Common myeloid progenitor, CD34-positive (primary cell): ENCODE measurements at places on chromosomes 11 and 22.
A peak's percentile ranks its signal among the peaks of the same experiment; 100 is the strongest.

- DNase-seq: peak; percentile 44
Measured at GRCh38 chr11:131064373-131064991, 148.2 kb upstream of the SNX19 start.

GRCh38 chr11:102546427-102546826 is 15.9 kb upstream of the MMP7 start:
- DNase-seq: peak; percentile 39

- no peak for DNase-seq
Measured at GRCh38 chr11:120649316-120649715, 137.8 kb downstream of the GRIK4 start.

DNA sequence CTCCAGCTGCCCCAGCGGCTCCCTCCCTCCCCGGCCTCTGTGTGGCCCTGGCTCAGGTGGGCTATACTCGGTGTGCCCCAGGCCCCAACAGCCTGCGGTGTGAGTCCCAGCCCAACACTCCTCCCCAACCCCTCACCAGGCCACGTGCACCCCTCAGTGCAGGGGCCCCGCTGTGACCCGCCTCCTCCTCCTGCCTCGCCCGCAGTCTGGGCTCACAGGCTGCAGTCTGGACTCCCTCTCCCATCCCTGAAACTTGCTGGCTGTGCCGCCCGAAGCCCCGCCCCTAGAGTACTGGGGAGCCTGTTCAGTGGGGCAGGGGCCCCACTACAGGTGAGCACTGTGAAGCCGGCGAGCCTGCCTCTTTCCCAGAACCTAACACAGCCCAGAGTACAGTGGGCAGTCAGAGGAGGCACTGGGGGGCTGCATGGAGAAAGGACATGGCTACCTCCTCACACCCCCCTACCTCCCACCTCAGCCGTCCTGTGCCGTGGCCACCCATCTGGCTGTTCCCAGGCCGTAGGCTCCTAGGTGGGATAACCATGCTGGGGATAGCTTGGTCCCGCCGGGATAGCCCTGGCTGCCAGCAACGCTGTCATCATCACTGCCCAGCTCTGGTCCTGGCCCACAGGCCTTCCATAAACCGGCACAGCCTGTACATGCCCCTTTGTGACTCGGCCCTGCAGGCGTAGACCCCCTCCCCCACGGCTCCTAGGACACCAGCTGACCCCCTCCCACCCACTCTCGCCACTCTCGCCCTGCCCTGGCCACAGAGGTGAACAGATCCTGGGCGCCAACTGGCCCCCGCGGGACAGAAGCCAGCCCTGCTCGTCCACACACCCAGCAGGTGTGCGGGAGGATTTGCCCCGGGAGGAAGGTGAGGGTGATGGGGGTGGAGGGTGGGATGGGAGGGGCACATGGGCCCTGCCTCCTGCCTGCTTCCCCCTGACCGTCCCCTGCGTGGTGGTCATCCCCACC is 29.7 kb downstream of the CELSR1 start:
- DNase-seq: no peak

DNA sequence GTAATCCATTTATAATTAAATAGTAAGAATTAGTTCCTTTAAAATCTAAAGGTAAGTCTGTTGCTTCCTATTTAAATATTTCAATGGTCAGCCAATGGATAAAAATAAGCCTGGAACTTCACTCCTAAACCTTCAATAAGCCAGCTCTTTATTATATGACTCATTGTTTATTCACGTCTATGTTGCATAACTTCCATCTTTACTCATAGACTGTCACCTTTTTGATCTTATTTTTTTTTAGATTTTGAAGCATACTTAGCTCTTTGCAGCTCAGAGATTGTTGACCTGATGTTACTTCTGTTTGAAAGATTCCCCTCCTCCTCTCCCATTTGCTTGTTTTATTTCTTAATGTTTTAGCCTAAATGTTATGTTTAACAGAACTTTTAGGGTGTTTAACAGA is 1571.2 kb upstream of the RAG2 start:
- no peak for DNase-seq

- DNase-seq: no peak
Measured at GRCh38 chr11:33775832-33776470, 1.6 kb upstream of the FBXO3 start.

DNA sequence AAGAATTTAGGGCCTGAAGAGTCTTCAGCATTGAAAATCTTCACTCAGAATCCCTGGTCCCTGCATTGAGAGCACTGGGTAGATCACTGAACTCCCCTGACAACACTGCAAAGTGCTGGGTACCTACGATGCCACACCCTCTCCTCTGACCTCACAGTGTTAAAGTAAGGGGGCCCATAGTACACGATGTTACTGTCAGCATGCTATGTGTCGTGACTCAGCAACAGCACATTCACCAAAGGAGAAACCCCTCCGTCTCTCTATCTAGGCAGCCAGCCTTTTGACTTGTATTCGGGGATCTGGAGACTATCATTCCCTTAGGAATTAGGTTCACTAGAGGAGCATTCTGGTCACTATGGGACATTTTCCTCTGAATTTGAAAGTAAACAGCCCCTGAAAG is 67.4 kb upstream of the PITPNB start:
- DNase-seq: no peak

DNA sequence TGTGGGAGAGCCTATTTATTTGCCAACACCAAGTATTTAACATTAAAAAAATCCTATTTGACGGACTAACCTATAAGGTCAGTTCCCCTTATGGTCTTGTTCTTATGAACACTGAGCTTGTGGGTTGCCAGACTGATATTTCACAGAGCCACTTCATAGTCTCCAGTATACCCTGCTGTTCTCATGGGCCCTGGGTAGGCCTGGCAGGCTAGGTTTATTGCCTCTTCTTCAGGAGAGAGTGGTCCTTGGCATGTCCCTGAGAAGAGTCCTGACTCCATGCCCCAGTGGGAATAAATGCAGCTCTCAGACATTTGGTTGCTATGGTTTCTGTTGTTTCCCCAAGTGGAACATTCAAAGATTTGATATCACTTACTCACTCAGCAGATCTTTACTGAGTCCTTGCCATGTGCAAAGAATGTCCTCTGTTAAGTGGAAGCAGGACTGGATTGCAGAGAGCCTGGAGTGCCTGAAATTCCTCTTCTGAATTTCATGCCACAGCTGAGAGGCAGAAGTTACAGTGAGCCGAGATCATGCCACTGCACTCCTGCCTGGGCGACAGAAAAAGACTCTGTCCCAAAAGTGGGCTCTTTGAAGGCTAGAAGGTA is 15.7 kb downstream of the SLC5A1 start:
- no peak for DNase-seq

DNA sequence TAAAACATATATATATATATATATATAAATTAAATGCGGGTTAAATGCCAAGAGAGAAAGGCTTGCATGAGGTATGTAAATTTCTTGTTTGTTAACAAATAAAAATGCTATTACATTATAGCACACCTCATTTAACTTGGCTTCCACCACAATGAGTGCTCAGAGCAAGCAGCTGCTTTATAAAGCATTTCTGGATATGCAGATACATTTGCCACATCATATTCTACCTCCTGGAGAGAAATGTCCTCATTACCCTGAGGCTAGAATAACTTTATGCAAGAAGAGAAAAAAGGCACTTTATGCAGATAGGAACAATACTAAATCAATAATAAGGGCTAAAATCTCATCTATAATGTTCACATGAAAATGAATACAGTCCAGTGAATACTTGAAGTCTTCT is 181.7 kb upstream of the CCDC90B start:
- no peak for DNase-seq

GRCh38 chr11:33753304-33753967 is 17.2 kb upstream of the CD59 start:
- DNase-seq: no peak

DNA sequence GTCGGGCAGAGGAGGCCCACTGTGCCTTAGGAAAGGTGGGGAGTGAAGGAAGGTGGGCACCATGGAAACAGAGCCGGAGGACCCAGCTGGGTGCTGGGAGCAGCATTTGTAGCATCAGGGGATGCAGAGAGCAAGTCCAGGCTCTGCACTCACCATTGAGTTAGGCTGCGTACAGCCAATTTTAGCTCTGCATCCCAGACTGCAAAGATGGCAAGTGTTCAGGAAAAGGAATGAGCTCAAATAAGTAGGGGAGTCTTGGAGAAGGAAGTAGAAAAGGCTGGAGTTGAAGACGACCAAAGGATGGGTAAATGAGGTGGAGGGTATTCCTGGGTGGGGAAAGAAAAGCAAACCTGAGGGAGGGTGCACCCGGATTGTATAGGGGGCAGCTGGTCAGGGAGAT is 31.6 kb upstream of the ETS1 start:
- DNase-seq: no peak

DNA sequence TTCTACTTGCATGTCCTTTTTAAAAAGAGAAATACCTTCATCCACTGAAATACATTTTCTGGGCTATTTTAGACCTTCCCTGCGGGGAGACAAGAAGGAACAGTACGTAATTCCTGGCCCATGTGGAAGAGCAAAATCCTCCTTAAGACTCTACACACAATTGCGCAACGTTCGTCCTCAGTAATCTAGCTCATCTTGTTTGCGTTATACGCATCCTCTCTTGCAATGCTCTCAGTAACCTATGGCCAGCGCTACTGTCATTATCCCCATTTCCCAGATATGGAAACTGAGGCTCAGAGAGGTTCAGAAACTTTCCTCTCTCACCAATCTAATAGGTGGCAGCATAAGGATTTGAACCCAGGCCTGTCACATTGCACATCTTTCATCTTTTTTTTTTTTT is 54.6 kb downstream of the RPUSD4 start:
- DNase-seq: no peak

GRCh38 chr22:41338614-41339212 is 37.4 kb downstream of the ZC3H7B start:
- no peak for DNase-seq

GRCh38 chr11:325796-326591 is 5.3 kb upstream of the IFITM3 start:
- DNase-seq: no peak

DNA sequence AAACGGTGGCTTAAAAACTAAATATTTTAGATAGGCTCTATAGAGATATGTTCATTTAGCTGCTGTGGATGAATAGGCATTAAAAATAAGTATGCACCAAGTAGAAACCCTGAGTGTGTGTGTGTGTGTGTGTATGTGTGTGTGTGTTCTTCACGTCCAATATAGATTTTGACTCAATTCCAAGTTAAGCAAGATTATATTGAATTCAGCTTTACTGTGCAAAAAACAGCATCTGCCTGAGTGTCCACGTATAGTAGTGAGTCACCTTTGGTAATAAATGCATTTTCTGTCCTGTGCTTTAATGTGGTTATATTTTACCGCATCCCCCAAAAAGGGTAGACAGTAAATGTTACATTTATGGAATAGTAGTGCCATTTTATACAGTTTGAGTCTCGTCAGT is 71.2 kb downstream of the PDHX start:
- peak; percentile 59 for DNase-seq

DNA sequence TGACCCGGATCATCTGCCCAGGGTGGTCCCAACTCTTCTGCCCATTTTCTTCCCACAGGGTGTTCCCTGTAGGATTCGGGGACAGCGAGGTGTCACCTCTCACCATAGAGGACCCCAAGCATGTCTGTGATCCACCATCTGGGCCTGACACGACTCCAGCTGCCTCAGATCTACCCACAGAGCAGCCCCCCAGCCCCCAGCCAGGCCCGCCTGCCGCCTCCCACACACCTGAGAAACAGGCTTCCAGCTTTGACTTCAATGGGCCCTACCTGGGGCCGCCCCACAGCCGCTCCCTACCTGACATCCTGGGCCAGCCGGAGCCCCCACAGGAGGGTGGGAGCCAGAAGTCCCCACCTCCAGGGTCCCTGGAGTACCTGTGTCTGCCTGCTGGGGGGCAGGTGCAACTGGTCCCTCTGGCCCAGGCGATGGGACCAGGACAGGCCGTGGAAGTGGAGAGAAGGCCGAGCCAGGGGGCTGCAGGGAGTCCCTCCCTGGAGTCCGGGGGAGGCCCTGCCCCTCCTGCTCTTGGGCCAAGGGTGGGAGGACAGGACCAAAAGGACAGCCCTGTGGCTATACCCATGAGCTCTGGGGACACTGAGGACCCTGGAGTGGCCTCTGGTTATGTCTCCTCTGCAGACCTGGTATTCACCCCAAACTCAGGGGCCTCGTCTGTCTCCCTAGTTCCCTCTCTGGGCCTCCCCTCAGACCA is 24.0 kb downstream of the CSF2RB start:
- DNase-seq: no peak

- no peak for DNase-seq
Measured at GRCh38 chr11:78234006-78234405, 45.3 kb downstream of the USP35 start.

DNA sequence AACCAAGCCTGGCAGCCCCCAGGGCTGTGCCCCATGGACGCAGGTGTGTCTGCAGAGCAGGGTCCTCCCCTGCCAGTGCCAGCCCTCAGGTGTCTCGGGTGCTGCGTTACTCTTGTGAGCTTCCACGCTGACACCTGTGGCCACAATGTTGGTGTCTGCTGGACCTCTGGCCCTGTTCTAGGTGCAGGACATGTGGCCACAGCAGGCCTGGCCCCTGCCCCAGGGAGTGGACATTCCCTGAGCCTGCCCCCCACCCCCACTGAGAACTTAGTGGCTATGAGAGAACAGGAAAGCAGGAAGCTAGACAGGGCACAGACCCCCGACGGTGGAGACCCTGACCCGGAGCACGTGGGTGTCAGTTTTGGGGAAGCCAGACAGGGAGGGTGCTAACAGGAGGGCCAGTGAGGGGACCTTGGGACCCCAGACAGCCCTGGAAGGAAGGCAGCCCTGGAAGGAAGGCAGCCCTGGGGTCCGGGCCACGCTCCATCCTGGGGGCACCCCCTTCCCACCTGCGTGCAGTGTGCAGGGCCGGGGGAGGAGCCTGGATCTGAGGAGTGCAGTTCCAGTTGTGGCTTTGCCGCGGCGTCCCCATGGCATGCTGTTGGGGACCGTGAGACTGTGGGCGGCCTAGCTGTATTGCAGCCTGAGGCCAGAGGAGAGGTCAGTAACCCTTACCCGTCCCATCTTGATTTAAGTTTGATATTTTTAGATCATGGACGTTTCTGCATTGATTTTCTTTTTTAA is 43.9 kb upstream of the PPARA start:
- no peak for DNase-seq

GRCh38 chr11:105861225-105861624 is 160.8 kb downstream of the MSANTD4 start:
- no peak for DNase-seq

DNA sequence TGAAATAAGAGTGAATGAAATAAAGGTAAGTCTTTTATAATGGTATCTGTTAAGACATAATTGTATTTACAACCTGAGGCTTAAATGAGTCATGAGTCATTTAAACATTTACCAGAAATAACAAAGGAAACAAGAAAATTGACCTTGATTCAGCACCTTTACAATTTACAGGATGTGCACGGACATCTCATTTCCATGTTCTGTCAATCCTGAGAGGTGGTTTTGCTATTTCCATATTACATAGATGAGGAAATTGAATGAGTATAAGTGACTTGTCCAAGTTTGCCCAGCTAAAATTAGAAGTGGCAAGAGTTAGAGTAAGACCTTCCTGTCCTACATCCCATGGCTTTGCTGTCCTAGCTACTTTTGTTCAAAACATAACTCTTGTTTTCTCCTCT is 89.1 kb downstream of the TRIM44 start:
- no peak for DNase-seq

DNA sequence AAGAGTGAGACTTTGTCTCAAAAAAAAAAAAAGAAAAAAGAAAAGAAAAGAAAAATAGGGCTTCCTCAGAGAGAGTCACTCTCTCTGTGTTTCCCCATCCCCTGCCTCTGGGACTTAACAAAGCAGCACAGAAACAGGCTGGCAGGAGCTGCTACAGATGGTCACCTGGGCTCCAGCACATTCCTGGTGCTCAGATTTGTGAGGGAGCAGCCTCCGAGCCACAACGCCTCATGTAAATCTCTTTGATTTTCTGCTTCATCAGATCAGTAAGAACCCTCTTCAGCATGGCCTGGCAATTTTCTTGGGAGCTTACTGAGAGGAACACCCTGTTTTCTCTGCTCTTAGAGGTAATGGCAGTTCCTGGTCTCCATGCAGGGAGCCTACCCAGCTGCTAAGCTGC is 15.2 kb upstream of the LDHA start:
- no peak for DNase-seq
